ENCODE measurements at places on chromosomes 12 and 14.

DNA sequence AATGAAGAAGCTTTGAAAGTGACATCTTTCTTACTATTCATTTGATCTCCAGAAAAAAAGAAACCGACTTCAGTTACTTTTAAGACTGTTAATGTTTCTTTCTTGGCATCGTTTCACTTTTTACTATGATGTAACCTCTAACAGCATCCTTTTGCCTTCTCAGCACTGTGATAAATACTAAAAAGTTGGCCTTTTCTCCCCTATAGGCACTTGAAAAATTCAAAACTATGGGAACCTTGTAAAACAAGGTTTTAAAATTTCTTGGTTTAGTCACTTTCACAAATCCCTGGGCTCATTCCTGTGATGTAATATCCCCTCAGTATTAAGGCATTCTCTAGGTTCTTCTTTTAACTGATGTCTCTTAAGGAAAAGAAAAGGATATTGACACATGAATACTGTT is 281.8 kb downstream of the EGLN3 start:
- DNase-seq: no peak

DNA sequence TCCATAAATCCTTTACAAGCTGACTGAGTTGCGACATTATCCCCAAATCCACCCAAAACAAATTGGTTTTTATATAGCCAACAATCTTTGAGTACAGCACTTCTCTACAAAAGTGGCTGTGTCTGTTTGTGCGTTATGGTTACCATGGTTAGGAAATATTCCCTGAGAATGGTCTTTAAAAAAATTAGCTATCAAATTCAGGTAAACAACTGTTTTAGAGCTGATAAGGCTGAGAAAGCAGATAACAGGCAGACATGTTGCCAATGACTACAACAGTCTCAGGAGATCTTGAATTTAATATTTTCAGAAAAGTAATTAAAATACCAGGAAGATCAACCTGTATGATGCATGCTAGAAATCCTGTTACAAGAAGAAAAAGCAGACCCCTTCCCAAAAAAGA is 248.0 kb downstream of the RASSF9 start:
- DNase-seq: no peak

- DNase-seq: no peak
These were observed 16.7 kb upstream of the FAIM2 start for GRCh38 chr12:49920241-49920914.

GRCh38 chr14:99463974-99464373 is 16.7 kb downstream of the SETD3 start:
- DNase-seq: no peak

DNA sequence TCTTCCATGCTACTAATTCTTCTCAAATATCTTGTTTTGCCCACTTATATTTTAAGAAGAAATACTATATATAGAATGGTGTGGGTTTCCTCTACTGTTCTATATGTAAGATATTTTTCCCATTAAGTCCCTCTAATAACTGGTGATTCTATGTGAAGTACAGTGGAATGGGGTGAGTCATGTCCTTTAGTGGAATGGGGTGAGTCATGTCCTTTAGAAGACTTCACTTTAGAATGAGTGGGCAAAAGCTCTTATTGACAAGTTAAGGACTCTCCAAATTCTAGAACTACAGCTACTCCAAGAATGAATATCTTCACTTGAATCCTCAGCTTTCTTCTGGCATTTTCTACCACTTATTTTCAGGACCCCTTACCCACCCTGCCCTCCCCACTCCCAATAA is 349.9 kb downstream of the ETNK1 start:
- no peak for DNase-seq

All from activated CD8-positive, alpha-beta memory T cell treated with anti-CD3 and anti-CD28 coated beads for 1 hour (primary cell).